ENCODE measurements at places on chromosomes 2 and 18.

GRCh38 chr18:75408554-75409506, 18.7 kb downstream of the SMIM21 start:
- DNase-seq: no peak

DNA sequence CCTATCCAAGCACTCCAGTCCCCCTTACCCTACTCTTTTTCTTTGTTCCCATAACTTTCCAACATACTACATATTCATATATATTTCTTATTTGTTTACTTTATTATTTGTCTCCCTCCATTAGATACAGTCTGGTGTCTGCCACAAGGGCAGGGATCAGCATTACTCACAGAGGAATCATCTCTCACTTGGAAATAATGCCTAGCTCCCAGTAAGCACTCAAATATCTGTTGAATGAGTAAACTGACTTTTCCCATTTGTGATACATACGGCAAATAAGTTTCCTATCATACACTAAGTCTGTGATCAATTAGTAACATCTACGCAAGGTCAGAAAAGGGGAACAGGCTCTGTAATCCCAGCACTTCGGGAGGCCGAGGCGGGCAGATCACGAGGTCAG, 18.7 kb downstream of the C1D start:
- no peak for DNase-seq

- DNase-seq: no peak
Observed at GRCh38 chr18:7544686-7545085, 22.4 kb upstream of the PTPRM start.

DNA sequence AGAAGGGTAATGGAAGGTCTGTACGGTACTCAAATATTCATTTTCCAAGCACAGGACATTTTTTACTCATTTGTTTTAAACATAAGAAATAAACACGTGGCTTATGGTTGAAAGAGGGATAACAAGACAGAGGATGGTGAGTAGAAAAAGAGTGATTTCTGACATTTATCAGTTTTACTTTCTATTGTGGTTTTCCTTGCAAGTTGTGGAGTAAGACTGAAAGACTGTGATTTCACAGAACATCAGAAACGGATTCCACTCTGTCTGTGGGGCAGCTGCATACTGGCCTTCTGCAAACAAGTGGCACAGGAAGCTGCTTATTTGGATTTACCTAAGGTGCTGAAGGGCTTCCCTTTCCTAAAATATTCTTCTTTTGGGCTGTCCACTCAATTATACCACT, 122.2 kb upstream of the ITGB6 start:
- no peak for DNase-seq

DNA sequence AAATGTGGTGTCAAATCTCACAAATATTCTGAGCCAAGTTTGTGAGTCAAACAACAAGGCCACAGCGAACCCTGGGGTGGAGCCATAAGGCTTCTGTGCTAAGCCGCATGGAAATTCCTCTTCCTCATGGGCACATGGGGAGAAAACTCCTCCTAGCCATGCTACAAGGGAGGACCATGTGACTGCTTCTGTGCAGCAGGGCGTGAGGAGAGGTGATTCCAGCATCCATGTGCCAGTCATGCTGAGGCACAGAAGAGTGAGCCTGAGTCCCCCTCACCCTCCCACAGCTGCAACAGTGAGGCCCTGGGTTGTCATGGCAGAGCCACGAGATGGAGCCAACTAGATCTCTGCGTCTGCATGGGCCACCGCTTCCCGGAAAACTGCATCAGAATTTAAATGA, 488.8 kb upstream of the RAB6C start:
- no peak for DNase-seq

GRCh38 chr2:72846171-72847095, 20.6 kb upstream of the EXOC6B start:
- DNase-seq: no peak

All from NCI-H2081 (cell line).